ENCODE measurements at places on chromosomes 4 and X. TPM values are rescaled to one million over a fixed set of nuclear protein-coding genes. Genes with fewer than 3 reads are reported as not detected.

The ERCC6L gene
- total RNA-seq: 1.1 TPM

The HMX1 gene
- total RNA-seq: not detected

The SLC2A9 gene
- 163 TPM for total RNA-seq

The ZNF157 gene
- 0.17 TPM for total RNA-seq

The DGAT2L6 gene
- not detected for total RNA-seq

The ENPEP gene
- not detected for total RNA-seq

The FGFBP2 gene
- not detected for total RNA-seq

The SOX3 gene
- total RNA-seq: not detected

The NDP gene
- total RNA-seq: not detected

The TCEAL7 gene
- total RNA-seq: 9.8 TPM

The EDA2R gene
- total RNA-seq: 22.8 TPM

The UNC5C gene
- total RNA-seq: 3.0 TPM

The GRPR gene
- total RNA-seq: not detected

The GAGE1 gene
- total RNA-seq: not detected

The CAPN6 gene
- total RNA-seq: 0.78 TPM

The STARD8 gene
- total RNA-seq: 0.17 TPM

The KLF8 gene
- 22.0 TPM for total RNA-seq

The MOSPD2 gene
- total RNA-seq: 28.0 TPM

The FAM184B gene
- not detected for total RNA-seq

The GNL3L gene
- 37.5 TPM for total RNA-seq

The CFAP47 gene
- not detected for total RNA-seq

The LRAT gene
- 22.2 TPM for total RNA-seq

The TXK gene
- total RNA-seq: not detected

The REELD1 gene
- not detected for total RNA-seq

The NLGN3 gene
- total RNA-seq: 0.17 TPM
